ENCODE measurements at places on chromosomes 2 and 18.

DNA sequence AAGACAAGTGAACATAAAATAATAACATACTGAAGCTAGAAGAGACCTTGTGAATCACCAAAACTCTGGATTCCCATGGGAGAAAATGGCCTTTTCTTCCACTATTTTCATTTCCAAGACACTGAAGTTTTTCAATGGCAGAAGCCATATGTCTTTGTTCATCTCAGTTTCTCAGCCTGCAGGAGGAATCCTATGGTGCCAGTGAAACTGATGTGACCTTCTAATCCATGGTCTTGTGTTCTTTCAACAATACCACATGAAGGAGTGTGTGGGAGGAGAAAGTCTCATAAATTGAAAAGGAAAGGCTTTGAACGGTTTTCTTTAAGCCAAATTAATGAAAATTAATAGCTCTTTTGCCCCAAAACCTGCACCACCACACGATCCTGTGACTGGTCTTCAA, 257.3 kb downstream of the EPHA4 start:
- no peak for DNase-seq

- no peak for DNase-seq
Measured at GRCh38 chr2:4673025-4673489, 969.7 kb downstream of the DCDC2C start.

GRCh38 chr18:11147371-11147951, 1.9 kb downstream of the PIEZO2 start:
- DNase-seq: no peak

- DNase-seq: no peak
Measured at GRCh38 chr2:143158551-143159485, 29.6 kb downstream of the ARHGAP15 start.

- no peak for DNase-seq
Measured at GRCh38 chr2:172344159-172344558, 83.2 kb upstream of the ITGA6 start.

- no peak for DNase-seq
Measured at GRCh38 chr2:61529944-61530735, 8.0 kb downstream of the XPO1 start.

DNA sequence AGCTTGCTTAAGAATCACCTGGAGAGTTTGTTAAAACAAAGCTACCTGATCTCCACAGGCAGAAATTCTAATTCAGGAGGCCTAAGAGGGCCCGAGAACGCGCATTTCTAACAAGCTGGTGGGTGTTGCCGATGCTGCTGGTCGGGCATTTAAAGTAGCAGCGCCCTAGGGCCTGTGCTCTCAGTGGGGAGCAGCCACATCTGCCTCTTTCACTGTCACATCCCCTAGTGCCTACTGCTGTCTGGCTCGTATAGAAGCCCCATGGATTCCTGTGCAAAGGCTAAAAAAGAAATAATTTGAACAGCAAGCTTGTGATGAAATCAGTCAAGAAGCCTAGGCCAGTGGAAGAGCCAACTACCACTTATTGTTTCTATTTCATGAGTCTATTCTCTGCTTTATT, 126.7 kb upstream of the SMIM21 start:
- no peak for DNase-seq

- no peak for DNase-seq
Measured at GRCh38 chr2:160694221-160694620, 200.6 kb upstream of the RBMS1 start.

DNA sequence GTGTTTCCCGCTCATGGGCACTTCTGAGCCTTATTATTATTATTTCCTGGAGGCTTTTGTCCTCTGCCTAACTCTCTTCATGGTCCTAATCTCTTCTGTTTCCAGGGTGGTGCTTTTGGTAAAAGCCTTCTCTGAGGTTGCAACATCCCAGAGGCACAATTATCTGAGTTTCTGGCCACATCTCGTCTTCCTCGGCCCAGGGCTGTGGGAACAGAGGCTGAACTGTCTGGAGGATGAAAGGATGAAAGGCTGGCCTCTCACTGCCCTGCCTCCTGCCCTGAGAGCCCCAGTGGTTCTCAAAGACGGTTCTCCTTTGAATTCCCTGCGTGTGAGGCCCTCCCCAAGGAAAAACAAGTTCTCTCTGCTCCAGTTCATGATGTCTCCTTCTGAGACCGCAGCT, 13.8 kb downstream of the GYPC start:
- DNase-seq: no peak
